ENCODE measurements at places on chromosomes 2 and 18.

- no peak for DNase-seq
Observed at GRCh38 chr2:10452312-10452711, 4.2 kb upstream of the ODC1 start.

DNA sequence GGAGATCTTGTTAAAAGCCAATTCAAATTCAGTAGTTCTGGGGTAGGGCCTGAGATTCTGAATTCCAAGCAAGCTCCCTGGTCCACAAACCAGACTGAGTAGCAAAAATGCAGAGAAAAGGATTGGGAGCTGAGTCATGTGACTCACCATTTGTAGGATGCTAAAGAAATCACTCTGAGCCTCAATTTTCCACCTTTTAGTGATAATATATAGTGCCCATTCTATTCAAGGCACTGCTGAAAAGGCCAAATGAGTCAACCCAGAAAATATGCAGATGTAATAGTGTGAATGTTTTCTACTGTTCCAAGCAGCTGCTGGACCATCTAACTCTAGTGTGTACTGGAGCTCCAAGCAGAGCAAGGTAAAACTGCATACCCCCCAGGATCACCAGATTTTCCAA lies 47.2 kb downstream of the SLC14A2 start:
- DNase-seq = no peak

- DNase-seq = no peak
Observed at GRCh38 chr2:142339261-142339660, 208.4 kb upstream of the LRP1B start.

DNA sequence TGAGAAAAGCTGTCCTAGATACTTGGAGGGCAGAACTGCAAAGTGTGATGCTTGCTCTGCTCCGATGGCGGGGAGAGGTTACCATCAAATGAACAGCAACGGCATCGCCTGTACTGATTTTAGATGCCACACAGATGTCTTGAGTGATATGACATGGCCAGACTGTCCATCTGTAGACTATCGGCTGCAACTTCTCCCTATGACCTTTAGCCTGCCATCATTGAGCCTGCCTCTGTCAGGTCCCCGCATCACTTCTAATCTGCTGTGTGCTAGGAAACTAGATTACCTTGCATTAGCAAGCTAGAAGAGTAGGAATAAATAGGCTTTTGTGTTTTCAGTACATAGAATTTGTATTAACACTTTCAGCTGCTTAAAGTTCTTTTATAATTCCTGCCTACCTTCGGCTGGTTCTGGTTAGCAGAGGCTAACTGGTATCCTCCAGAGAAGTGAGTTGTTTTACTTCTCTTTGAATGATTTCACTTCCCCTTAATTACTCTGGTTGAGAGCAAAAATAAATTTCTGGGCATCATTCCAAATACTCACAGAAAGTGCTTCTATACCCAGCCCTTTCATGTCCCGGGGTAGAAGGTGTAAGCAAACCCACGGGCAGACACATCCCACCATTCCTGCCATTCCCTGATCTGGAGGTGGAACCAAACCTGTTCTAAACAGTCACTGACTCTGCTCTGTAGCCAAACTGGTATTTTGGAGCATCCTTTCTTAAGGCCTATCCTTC lies 24.0 kb downstream of the GAREM2 start:
- DNase-seq = no peak

DNA sequence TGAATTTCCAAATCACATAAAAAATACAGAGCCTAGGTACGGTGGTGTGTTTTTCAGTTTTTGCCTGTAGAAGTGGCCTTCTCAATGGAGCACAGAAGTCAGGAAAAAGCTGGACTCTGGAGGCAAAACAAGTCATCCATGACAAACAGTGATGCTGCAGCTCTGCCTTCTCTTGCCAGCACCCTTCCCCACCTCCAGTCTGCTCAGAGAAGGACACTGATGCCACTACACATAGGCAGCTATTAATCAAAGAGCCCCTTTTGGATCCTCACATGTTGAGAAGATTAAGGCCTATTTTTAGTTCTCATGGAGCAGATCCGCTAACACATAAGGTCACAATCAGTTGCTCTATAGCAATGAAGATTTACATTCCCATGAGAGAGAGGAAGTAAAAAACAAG lies 181.6 kb upstream of the GALNT5 start:
- no peak for DNase-seq

- no peak for DNase-seq
Observed at GRCh38 chr2:197674591-197674990, 796 bp downstream of the RFTN2 start.

- DNase-seq = no peak
Observed at GRCh38 chr2:148699830-148700229, 55.3 kb downstream of the EPC2 start.
